ENCODE measurements at places on chromosomes 5 and 9. TPM values are rescaled to one million over a fixed set of nuclear protein-coding genes. Genes with fewer than 3 reads are reported as not detected.

Gene CDO1
- 1.4 TPM for total RNA-seq

Gene WDR5
- 44.4 TPM for total RNA-seq

Gene NUTM2F
- not detected for total RNA-seq

Gene IFNA13
- not detected for total RNA-seq

Gene TAF1L
- not detected for total RNA-seq

Gene PLAC8L1
- not detected for total RNA-seq

Gene GZMA
- total RNA-seq: 0.16 TPM

Gene MARCOL
- total RNA-seq: not detected

Gene SLC6A7
- 0.03 TPM for total RNA-seq

Gene PCDHA6
- total RNA-seq: 0.10 TPM

Gene DNAH5
- total RNA-seq: 0.16 TPM

Gene FTMT
- not detected for total RNA-seq

Gene HTR1A
- not detected for total RNA-seq

Gene PCDHB2
- total RNA-seq: 0.37 TPM

Gene NR3C1
- total RNA-seq: 40.3 TPM

Gene CDH9
- total RNA-seq: not detected

Gene PCDHGA6
- total RNA-seq: 0.20 TPM

Gene KCNIP1
- total RNA-seq: not detected
